ENCODE measurements at places on chromosomes 2 and 18.

DNA sequence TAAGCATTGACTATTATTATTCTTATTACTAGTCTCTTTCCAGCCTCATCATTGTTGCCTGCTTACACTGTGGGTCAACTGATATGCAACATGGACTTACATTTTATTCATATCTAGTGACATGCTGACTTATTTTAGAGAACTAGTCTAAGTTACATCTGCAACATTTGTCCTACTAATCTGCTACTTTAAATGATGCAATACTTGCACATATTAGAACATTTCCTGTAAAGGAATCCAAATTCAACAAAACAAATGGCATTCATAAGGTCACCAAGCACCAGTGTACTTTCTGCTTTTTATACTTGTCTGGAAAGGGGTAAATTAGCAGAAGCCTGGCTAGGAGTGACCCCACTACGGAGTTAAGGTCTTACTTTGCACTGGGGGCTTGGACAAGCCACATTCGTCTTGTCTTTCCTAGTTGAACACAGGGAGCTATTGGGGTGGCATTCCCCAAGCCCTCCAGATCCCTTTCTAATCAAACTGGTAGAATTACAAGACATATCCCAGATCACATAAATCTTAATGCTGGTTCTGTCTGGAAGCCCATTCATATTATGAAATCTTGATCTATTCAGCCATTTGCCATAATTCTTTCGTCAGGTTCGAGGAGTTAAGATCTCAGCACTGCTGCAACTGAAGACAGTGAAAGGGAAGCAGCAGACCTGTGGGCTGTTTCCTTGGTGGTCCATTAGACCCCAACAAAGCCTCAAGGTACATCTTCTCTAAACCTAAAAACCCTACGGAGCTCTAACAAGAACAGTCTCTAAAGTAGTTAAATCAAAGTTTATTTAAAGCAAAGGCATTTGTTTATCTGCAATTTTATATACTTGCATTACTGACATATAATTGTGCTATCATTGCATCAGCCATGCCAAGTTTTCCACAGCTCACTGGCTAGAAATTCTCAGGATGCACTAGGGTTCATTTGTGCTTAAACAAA, 49.9 kb upstream of the RTN4 start:
- DNase-seq = no peak

GRCh38 chr2:170425281-170425751, 247.4 kb downstream of the MYO3B start:
- no peak for DNase-seq

DNA sequence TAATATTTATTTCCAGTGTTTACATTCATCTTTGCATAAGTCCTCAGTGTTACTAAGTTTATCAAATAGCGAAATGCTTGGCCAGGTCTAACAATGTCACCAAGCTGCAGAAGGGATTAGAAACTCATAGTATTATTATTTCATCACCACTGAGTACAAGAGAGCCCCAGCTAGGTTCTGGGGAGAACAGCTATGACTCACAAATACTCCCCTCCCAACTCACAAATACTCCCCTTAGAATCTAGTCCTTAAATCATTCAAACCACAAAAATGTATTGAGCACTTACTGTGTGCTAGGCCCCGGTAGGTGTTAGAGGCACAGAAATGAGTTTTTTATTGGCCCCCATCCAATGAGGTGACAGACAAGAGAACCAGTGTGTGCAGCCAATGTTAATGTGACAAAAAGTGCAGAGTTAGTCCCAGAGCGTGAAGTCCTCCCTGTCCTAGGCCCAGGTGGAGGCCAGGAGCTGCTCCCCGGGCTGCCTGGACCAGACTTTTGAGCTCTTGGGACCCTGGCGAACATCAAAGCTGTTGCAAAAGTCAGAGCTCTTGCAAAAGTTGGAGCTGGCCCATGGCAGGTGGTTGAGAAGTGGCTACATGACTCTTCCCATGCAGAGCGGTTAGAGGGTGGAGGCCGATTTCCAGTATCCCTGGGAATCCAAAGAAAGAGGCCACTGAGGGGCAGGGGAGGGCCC, 9.8 kb downstream of the STEAP3 start:
- DNase-seq = no peak

DNA sequence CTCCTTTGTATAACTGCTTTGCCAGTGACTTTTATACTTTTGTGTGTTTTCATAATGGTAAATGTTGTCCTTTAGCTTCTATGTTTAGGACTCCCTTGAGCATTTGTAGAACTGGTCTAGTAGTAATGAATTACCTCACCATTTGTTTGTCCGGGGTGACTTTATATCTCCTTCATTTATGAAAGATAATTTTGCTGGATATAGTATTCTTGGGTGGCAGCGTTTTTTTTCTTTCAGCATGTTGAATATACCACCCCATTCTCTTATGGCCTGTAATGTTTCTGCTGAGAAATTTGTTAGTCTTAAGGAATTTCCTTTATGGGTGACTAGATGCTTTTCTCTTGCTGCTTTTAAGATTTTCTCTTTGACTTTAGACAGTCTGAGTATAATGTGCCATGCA, 56.0 kb downstream of the GPC1 start:
- no peak for DNase-seq

GRCh38 chr2:72940786-72941185, 23.5 kb downstream of the EMX1 start:
- DNase-seq = no peak

- DNase-seq = no peak
Observed at GRCh38 chr18:63213331-63213900, 106.2 kb downstream of the BCL2 start.

- no peak for DNase-seq
Observed at GRCh38 chr2:240877460-240878340, 9.1 kb downstream of the AGXT start.

GRCh38 chr18:58057291-58057965, 13.4 kb downstream of the NEDD4L start:
- DNase-seq = no peak
